NCI-H2171 (cell line): ENCODE measurements at places on chromosomes 2 and 18.

DNA sequence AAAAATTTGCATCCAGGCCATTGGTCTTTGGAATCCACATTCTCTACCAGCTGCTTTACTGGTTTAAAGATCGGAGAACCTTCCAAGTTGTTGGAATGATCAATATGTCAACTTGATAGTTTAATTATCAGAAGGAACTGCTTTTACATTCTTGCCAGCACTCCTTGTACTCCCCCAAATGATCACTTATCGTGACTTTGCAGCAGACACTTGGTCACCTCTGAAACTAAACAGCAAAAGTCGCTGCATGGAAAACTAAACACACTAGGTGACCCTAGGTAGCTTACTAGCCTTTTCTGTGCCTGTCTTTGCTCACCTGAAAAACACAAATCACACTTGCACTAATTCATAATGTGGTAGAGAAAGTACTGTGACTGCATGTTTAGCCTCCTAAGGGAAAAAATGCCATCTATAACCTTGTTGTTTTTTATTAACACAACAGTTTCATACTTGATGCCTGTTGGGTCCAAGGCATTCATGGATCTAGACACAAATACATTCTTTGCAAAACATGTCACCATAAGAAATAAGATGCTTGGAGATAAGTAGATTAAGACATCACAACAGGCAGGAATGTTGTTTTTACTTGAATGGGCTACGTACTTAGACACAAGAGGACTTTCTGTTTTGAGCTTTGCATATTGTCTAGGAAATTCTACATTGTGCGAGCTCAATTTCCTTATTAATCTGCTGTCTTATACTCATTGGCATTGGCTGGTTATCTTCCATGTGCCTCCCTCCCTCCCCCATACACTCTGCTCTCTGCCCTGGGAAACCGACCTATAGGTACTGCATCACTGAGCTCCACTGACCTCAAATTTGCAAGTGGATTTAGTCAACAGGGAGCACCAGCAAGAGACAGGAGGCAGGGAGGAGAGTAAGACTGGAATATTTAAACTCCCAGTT is 219.1 kb upstream of the STK17B start:
- DNase-seq, result no peak

GRCh38 chr2:229339618-229340017 is 68.5 kb upstream of the PID1 start:
- no peak for DNase-seq

- DNase-seq, result no peak
These were observed 420.8 kb upstream of the SPHKAP start for GRCh38 chr2:228602288-228602687.

- no peak for DNase-seq
These were observed 75.3 kb upstream of the NPAS2 start for GRCh38 chr2:100744589-100744988.

- no peak for DNase-seq
These were observed 28.6 kb downstream of the SH3RF3 start for GRCh38 chr2:109157563-109158105.

DNA sequence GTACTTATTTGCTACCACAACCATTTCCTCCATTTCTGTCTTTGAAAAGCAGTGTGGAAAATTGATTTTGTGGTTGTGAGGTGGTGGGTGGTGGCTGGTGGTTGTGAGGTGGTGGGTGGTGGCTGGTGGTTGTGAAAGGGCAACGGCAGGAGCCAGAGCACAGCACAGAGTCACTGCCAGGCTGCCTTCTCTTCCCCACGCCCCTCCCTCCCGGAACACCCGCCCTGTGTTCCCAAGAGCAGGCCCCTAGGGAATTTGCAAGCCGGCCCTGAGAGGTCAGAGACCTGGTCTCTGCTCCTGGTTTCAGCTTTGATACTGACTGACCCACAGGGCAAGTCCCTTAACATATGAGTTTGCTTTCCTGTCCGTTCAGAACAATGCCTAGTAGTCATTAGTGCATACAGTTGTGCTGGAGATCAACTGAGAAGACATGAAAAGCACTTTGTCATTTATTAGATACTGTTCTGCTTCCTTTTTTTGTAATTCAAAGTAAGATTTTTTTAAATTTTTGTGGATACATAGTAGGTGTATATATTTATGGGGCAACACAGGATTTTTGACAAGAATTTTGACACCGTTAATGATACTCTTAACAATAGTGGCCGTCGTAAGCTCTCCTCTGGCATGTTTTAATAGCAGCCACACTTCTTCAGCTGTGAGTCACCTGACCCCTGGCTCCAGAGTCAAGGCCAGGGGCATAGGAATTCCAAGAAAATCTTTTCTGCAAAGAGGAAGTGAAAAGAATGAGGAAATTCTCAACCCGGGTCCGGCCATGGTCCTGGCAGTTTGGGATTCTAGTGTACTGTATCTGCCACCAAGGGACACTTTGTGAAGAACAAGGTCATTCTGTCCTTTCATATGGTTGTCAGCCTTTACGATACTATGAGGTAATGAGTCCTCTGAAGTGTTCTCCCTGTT is 53.2 kb downstream of the ITGA6 start:
- DNase-seq, result no peak

- DNase-seq, result no peak
These were observed 4.8 kb upstream of the RNF138 start for GRCh38 chr18:32086881-32087280.

DNA sequence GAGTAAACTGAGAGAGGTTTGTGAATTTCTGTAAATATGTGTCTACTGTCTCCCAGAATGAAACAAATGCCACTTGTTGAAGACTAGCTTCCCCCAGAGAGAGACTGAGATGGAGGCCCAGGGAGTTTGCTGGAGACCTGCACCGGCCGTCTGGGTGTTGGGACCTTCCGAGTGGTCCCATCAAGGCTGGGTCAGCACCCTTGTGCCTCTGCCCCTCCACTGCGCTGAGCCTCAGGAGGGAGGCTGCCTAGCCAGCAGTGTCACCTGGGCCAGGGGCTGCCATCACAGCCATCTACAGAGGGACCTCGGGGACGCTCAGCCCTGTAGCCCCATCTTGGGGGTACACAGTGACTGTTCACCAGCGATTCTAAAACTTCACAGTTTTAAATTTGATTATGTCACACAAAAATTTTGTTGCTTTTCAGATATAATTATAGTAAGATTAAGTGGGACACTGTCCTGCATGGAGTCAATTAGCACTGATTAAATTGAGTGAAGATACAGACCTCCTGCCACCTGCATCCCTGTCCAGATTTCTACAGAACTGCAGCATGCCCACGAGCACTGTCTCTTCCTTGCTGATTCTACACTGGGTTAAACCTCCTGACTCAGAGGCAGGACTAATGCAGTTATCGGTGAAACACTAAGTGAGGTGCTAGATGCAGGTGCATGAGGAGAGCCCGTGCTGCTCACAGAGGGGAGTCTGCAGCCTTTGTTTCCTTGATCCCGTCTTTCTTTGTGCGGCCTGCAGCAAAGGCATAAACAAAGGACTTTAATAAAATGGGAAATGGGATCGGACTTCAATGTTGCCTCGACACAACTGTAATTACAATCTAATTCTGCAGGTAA is 50.5 kb downstream of the TMEM18 start:
- DNase-seq, result no peak

DNA sequence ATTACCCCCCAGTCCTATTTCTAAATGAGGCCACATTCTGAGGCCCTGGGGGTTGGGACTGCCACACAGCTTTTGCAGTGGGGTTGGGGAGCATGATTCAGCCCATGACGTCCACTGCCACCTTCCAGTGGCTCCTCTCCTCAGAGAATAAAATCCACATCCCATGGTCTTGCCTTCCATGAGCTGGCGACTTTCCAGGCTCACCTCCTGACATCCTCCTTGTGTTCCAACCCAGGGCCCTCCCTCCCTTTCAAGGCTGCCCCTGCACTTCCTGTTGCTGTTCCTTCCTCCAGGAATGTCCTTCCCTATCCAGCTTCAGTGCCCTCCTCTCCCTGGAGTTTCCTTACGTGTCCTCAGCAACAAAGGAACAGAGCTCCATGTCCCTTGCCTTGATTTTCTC is 187.3 kb upstream of the ID2 start:
- DNase-seq, result no peak

DNA sequence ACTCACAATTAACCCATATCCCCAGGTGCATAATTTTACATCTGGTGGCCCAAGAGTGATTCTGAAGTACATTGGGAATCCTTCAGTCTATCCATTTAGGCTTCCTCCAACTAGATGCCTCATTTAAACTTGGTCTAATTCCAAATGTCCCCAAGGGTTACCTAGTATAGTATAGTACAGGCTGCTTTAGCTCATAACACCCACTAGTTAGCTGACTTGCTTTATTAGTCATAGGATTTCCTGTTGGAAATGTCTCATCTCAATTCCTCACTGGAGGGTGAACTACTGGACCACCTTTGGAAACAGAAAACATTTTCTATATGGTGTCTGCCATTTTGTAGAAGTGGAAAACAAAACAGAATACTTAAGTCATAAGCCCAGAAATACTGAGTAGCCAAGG is 202.5 kb upstream of the SESTD1 start:
- no peak for DNase-seq

- no peak for DNase-seq
These were observed 128.8 kb upstream of the TTC39C start for GRCh38 chr18:23885750-23886149.

GRCh38 chr2:202122163-202122540 is 49.1 kb downstream of the KIAA2012 start:
- no peak for DNase-seq

- no peak for DNase-seq
These were observed 37.4 kb downstream of the TTC32 start for GRCh38 chr2:19864381-19864780.

- DNase-seq, result no peak
These were observed 152.0 kb downstream of the SRBD1 start for GRCh38 chr2:45458909-45459563.

- DNase-seq, result no peak
These were observed 4.2 kb downstream of the TRAK2 start for GRCh38 chr2:201447086-201447485.

DNA sequence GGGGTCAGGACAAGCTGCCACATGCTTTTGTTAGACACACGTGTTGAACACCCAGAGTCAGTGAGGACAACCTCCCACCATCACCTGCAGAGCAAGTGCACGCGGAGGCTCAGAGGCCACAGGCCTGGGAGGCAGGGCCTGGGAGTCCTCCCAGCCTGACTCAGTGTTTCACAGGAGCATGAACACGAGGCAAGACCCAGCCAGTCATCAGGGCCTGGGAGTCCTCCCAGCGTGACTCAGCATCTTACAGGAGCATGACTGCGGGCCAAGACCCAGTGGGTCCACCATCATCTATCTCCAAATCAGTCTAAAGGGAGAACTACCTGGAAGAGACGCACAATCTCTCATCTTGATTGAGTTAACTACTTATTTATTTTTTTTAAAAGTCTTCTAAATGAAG is 112.6 kb upstream of the PXDN start:
- DNase-seq, result no peak

DNA sequence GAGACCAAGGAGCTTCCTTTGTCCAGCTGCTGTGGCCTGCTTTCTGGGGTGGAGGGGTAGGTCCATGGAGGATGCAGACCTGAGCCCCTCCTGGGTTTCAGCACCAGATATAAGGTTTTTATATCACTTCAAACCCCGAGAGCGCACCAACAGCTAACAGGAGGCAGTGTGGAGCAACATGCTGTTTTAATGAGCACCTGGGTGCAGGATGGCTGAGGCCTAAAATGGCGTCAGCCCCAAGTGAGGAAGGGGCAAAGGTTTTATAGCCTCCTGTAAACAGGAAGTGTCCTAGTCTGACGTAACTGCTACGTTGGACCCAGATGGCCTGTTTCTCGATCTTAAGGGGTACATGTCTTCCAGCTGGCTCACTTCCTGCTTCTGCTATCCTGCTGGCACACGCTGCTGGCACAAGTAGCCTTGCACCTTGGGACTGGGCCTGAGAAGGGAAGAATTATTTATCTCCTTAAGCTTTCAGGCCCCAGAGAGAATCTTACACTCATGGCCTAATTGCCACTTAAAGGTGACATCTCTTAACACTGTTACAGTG is 11.4 kb upstream of the REG1B start:
- no peak for DNase-seq

- DNase-seq, result no peak
These were observed 26.2 kb upstream of the MBOAT2 start for GRCh38 chr2:9029721-9030120.

DNA sequence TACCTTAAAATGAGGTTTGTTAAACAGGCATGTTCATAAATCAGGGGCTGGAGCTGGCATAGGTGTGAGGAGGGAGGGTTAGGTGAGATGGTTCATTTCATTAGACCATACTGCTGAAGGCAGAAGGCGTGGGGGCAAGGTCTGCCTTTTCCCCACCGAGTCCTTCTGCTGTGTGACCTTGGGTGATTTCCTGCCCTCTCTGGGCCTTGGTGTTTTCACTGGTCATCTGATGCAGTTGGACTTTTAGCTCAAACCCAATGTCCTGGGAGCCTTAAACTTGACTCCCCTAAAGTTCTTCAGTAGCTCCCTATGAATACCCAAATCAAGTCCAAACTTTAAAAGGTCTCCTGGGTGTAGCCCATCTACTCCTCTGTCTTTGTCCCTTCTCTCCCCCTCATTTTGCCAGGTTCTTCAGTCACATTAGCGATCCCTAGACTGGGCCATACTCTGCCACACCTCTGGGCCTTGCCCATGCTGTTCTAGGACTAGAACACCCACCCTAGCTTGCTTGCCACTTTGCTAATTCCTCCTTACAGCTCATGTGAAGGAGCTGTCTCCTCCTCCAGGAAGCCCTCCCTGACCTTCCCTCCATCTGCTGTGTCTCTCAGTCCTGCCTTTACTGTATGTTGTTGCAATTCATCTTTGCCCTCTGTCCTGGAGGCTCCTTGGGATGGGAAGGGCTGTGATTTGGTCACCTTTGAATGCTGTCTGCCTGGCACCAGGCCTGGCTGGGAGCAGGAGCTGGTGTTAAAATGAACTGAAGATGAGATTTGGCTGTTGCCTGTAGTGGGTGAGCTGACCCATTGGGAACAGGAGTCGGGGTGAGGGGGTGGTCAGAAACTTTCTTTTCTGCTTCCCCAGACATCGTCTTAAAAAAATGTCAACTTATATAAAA is 85.4 kb upstream of the HS6ST1 start:
- no peak for DNase-seq

GRCh38 chr2:14737201-14737600 is 104.7 kb downstream of the LRATD1 start:
- DNase-seq, result no peak

DNA sequence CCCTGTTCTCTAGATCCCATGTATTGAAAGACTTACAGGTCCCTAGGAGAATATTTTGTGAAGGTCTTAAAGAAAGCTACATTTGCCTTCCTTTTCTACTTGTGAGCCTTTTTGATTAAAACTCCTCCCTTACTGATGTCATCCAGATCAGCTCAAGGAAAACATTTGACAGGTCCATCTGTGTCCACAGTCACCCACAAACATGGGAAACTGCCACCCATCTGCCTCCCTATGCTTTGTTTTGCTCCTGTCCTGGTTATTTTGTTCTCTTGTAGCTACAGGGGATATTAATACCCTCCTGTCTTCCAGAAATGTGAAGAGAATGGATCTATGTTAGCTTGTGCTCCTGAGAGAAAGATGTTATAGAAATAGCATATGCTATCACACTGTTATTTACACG is 203.6 kb upstream of the GALNT5 start:
- DNase-seq, result peak; percentile 25

- no peak for DNase-seq
These were observed 404.0 kb upstream of the MMADHC start for GRCh38 chr2:149991576-149991975.
